ENCODE measurements at places on chromosomes 6 and 20. TPM values are rescaled to one million over a fixed set of nuclear protein-coding genes. Genes with fewer than 3 reads are reported as not detected.

Gene SLC22A2
- not detected for total RNA-seq

Gene PPIL6
- total RNA-seq = 2.1 TPM

Gene OPRL1
- 3.2 TPM for total RNA-seq

Gene TSPO2
- total RNA-seq = not detected

Gene SPATA25
- total RNA-seq = 0.97 TPM

Gene NT5E
- total RNA-seq = 231 TPM

Gene SNX21
- total RNA-seq = 91.8 TPM

Gene ITPA
- total RNA-seq = 20.1 TPM

Gene PGC
- total RNA-seq = not detected

Gene TMEM170B
- total RNA-seq = 1.5 TPM

Gene BPIFB2
- not detected for total RNA-seq

Gene SLC2A4RG
- total RNA-seq = 41.5 TPM

Gene STK38
- 36.1 TPM for total RNA-seq

Gene SPEF1
- total RNA-seq = not detected

Gene ECT2L
- not detected for total RNA-seq

Gene DLL1
- 0.32 TPM for total RNA-seq
